ENCODE measurements at places on chromosomes 16 and 17.
A peak's percentile ranks its signal among the peaks of the same experiment; 100 is the strongest.

DNA sequence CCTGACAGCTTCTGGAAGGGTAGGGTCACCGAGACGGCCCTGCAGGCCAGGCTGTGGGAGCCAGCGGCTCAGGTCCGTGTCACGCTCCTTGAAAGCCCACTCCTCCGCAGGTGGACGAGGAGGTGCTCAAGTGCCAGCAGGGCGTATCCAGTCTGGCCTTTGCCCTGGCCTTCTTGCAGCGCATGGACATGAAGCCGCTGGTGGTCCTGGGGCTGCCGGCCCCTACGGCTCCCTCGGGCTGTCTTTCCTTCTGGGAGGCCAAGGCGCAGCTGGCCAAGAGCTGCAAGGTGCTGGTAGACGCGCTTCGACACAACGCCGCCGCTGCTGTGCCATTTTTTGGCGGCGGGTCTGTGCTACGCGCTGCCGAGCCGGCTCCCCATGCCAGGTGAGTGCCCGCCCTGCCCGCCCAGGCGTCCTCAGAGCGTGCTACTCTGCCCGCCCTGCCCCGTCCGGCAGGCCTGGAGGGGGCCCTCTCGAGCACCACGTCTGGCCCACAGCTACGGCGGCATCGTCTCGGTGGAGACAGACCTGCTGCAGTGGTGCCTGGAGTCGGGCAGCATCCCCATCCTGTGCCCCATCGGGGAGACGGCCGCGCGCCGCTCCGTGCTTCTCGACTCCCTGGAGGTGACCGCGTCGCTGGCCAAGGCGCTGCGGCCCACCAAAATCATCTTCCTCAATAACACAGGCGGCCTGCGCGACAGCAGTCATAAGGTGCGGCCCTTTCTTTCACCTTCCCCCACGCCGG lies 1.3 kb downstream of the NAGS start:
- no peak for DNase-seq

DNA sequence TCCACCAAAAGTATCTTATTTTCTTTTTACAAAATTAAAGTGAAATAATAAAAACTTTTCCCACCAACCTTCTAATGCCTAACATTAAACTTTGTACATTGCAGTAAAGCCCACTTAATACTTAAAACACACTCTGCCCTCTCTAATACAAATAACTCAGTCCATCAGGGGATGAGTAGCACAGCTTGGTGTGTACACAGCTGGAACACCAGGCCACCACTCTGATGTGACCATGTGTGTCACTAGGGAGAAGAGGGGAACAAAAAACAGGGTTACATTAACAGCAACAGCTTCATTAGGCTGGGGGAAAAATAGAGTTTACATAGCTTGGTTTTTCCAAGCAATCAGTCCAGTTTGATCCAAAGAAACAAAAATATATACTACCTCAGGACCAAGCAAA lies 295.0 kb downstream of the CEP112 start:
- no peak for DNase-seq

- DNase-seq = no peak
These were observed 6.7 kb upstream of the ALDH3A2 start for GRCh38 chr17:19641687-19642372.

DNA sequence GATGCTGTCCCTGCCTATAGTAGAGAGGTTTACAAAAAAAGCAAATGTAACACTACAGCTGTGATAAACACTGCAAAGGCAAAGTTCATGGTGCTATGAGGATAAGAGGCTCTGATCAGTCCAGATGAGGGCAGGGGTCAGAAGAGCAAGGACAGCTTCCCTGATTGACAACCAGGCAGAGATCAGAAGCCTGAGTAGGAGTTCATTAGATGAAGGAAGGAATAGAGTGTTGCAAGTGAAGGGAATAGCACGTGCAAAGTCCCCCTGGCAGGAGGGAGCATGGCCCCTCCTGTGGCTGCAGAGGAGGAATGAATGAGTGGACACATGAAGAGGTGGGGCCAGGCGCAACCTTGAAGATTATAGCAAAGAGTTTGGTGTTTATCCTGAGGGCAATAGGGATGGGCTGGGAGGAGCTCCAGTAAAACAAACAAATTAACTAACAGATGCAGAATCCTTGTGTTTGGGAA lies 208.4 kb upstream of the IRX5 start:
- DNase-seq = no peak

GRCh38 chr17:77535892-77536291 lies 395.1 kb downstream of the SEC14L1 start:
- DNase-seq = no peak

DNA sequence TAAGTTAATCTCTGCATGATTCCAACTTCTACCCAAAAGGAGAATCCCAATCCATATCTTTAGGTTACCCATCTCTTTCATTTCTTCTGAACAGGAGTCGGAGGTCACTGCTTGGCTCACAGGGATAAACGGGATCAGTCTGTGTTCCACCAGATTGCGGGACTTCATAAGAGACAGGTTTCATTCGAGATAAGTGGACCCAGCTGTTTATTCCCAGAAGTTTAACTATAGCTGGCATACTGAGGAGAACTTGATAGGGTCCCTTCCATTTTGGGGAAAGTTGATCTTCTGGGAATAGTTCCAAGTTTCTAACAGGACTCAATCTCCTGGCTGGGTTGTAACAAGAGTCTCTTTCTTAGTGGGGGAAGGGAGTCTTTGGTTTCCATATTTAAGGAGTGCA lies 45.4 kb upstream of the ARL4D start:
- DNase-seq = no peak

DNA sequence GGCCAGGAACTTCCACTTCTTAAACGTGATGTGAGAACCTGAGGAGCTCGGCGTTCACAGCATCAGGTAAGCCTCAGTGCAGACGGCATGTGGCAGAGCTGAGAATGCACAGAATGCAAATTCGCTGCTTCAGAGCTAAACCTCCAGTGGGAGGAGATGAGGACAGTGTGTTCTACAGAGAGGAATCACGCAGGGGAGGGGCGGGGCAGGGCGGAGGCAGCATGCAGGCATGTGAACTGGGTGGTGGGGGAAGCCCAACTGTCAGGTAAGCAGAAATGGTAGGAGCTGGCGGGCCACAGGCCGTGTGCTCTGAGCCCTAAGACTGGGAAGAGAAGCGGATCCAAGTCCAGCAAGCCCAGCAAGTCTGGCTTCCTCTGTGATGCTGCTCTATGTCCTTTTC lies 94.7 kb downstream of the ZNF778 start:
- no peak for DNase-seq

- DNase-seq = no peak
These were observed 59.8 kb downstream of the ADCY9 start for GRCh38 chr16:4056161-4057105.

GRCh38 chr16:73891129-73891542 lies 405.5 kb upstream of the PSMD7 start:
- DNase-seq = peak; percentile 29

GRCh38 chr16:46748775-46749705 lies 896 bp upstream of the MYLK3 start:
- no peak for DNase-seq

GRCh38 chr17:40794466-40794865 lies 5.3 kb downstream of the KRT28 start:
- no peak for DNase-seq

GRCh38 chr17:77209330-77209748 lies 68.6 kb downstream of the SEC14L1 start:
- DNase-seq = no peak

- DNase-seq = no peak
These were observed 70.1 kb downstream of the KCNJ2 start for GRCh38 chr17:70239391-70239826.

GRCh38 chr17:62781356-62781755 lies 26.8 kb downstream of the MARCHF10 start:
- peak; percentile 49 for DNase-seq

DNA sequence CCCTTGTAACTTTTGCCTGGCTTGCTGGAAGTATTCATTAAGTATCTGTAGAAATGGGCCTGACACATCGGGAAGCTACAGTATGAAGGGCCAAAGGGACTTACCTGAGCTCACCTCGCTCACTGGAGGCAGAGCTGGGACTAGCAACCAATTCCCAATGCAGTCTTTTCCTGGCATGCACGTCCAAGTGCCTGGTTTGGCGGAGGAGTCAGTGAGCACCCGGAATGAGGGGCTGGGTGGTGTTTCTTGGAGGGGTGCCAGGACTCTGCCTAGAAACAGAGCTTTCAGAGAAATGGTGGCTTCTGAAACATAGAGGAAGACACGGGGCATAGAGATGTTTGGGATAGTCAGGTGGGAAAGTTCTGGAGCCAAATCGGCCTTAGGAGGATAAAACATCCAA lies 18.4 kb upstream of the GPRC5C start:
- no peak for DNase-seq

DNA sequence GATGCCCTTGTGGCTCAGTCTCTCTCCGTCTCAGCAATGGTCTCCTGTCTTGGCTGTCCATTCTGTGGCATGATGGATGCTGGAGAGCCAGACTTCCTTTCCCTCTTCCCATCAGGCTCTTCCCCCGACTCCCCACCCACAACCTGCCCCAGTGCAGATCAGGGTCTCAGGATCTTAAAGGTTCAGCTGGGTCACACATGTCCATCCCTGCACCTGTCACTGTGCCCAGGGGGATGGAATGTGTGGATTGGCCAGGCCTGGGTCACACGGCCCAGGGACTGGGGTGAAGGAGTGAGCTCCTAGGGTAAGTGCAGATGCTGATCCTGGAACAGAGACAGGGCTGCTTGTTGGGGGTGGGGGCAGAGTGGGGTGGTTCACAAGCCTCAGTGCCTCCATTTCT lies 23.0 kb downstream of the ADGRG5 start:
- no peak for DNase-seq

DNA sequence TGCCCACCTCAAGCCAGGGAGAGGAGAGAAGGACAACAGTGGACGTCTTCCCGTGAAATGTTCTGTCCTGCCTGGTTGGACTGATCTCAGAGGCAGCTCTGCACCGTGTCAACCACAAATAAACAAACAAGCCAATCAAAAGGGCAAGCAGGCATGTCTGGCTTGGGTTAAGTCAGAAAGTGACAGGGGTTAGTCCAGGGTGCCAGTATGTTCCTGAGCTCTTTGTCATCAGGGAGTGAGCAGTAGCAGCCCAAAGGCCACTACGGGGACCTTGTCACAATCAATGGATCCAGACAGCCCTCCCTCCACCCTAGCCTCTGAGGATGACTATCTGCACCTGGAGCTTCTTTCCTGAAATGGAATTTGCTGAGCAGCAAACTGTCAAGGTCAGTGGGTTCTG lies 35.0 kb downstream of the CNGB1 start:
- DNase-seq = no peak

DNA sequence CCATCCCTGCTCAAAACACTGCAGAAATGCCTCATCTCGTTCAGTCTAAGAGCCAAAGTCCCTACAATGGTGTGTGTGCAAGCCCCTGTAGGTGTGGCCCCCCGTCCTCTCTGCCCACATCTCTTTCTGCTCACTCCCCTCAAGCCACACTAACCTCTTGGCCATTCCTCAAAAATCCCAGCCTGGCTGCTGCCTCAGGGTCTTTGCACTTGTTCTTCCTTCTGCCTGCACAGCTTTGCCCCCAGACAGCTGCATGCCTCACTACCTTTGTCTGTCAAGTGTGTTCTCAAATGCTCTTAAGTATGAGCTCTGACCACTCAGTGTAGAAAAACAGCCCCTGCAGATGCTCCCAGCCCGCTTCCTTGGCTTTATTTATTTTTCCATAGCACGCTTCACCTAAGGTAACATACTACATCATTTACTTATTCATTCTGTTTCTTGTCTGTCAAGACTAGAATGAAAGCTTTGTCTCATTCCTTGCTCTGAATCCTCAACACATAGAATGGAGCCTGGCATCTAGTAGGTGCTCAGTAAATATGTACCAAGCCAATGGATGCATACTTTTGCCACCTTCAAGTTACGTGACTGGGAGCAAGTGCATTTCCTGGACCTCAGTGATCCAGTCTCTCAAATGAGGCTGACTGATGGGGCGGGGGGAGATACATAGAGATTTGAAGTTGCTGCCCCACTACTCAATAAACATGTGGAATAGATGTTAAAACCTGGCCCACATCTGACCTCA lies 38.1 kb downstream of the RAI1 start:
- DNase-seq = no peak

GRCh38 chr17:48814504-48814903 lies 2.5 kb downstream of the TTLL6 start:
- peak; percentile 38 for DNase-seq

- DNase-seq = no peak
These were observed 10.8 kb downstream of the TAT start for GRCh38 chr16:71565812-71566700.

DNA sequence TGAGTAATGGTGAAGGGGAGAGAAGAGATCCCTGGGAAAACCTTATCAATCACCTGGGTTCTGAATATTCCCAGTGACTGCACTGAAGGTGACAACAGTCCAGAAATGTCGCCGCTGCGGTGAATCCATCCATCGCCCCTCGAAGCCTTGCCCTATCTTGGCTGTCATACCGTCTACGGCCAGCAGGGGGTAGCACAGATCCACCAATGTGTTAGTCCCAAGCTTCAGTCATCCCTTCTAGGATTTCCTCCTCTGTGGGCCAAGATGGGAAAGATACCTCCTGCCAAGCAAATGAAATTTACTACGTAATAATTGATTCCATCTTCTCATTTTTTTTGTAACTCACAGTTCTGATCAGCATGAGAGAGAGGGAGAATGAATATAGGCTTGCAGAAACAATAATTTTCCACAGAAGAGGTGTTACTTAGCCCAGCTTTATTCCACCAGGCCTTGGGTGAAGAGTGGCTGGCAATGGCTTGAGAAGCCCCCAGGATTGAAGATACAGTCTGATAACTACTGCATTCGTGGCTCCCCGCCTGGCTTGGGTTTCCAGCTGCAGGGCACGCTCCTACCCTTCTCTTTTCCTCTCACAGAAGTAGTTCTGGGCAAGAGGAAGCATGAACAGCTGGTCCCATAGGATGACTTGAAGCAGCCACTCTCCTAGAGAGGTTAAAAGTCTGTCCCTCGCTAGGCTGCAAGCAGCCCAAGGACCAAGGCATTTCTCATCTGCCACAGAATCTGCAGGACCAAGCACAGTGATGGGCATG lies 2.6 kb upstream of the FMNL1 start:
- peak; percentile 88 for DNase-seq

GRCh38 chr16:1351215-1351581 lies 480 bp downstream of the TSR3 start:
- DNase-seq = no peak

- DNase-seq = peak; percentile 25
These were observed 31.0 kb upstream of the KCNJ2 start for GRCh38 chr17:70138291-70138865.

GRCh38 chr17:62611728-62612127 lies 15.7 kb upstream of the MRC2 start:
- DNase-seq = no peak

DNA sequence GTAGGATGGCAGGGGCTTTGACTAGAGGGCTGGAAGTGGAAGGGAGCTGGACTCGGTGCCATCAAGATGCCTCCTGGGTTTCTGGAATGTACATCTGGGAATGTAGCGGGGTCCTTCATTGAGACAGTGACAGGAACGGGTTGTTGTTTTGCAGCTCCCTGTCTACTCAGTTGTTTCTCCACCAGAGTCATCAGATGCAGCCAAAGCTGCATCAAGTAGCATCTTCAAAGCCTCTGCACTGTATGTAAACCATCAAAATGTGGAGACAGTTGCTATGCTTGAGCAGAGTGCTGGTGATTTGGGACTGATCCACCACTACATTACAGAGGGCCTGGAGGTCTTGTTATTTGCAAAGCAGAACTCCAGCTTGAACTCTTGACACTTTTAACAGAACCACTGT lies 25.1 kb upstream of the MEAK7 start:
- DNase-seq = no peak

All from fibroblast of skin of scalp (primary cell).